ENCODE measurements at places on chromosomes 12 and 14.

DNA sequence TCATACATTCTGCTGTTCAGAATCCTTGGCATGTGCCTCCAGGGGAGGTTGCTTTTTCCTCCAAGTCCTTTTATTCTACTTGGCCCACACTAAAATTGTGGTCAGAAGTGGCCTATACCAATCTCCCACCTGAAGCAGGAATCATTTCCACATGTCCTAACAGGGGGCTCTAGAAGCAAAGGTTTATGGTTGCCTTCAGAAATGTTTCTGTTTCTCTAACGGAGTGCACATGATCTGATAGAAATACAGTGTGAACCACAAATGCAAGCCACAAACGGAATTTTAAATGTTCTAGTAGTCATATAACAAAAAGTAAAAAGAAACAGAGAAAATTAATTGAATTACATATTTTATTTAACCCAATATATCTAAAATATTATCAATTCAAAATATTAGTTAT, 4.0 kb downstream of the PTGER2 start:
- DNase-seq = no peak

- no peak for DNase-seq
Measured at GRCh38 chr12:122672515-122672914, 30.6 kb downstream of the HCAR2 start.

- DNase-seq = no peak
Measured at GRCh38 chr12:75735853-75736252, 224.4 kb upstream of the KRR1 start.

- DNase-seq = no peak
Measured at GRCh38 chr12:51863363-51863932, 14.9 kb upstream of the FIGNL2 start.

GRCh38 chr14:61608245-61609165, 86.8 kb upstream of the HIF1A start:
- DNase-seq = no peak

DNA sequence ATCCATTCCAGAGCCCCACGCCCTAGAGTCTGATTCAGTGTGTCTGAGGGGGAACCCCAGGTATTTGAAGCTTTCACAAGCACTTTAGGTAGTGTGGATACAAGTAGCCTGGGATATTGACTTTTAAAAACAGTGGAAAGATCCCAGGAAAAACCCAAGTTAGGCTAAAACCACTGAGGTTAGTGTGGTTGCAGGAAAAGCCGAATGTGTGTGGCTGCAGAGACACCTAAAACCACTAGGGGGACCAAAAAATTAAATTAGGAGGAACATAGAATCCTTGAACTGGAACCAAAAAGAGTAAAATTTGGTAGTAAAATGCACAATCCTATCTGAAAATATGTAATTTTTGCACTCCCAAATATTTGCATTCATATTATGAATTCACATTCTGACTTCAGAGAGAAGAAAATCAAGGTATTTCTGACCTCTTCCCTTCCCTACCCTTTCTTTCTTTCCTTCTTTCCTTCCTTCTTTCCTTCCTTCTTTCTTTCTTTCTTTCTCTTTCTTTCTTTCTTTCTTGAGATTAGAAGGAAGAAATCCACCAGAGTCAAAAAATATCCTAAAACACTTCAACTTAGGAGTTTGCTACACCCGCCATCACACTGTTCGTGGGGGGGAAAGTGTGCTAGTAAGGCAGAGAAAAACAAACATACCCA, 37.8 kb downstream of the SLCO1A2 start:
- no peak for DNase-seq

- no peak for DNase-seq
Measured at GRCh38 chr12:119060847-119061796, 79.8 kb downstream of the SRRM4 start.

DNA sequence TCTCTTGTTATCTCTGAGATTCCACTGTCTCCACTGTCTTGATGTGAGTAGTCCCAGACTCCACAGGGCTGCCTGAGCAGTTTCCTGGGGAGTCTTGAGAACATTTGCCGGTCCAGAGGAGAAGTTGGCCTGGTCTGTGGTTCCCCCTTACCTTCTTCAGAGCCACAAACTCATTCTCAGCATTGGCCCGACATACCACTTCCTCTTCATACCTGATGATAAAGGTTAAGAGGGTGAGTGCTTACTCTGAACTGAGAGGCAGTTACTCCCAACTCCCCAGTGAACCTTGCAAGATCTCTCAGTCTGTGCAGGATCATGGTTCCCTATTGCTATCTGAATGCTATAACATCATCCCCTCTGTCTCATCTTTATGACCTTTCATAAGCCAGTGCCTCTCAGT, 2.6 kb downstream of the KRT84 start:
- DNase-seq = no peak

- DNase-seq = no peak
Measured at GRCh38 chr12:88308825-88309224, 166.7 kb downstream of the TMTC3 start.

DNA sequence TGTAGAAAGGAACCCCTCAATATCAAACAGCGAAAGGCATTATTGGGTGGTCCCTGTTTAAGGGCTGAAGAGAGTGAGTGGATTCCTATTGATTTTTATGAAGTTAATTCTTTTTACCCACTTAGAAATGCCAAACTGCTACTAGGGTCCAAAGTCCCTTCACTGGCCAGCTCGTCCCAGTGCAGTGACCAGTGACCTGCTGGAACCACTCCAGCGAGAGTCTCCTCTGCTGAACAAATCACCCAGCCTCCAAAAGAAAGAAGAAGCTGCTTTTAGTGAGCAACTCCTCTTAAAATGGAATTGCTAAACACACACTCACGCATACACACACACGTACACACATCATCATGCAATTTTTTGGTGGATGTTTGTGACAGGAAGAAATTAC, 198.2 kb upstream of the PLEKHG7 start:
- no peak for DNase-seq

DNA sequence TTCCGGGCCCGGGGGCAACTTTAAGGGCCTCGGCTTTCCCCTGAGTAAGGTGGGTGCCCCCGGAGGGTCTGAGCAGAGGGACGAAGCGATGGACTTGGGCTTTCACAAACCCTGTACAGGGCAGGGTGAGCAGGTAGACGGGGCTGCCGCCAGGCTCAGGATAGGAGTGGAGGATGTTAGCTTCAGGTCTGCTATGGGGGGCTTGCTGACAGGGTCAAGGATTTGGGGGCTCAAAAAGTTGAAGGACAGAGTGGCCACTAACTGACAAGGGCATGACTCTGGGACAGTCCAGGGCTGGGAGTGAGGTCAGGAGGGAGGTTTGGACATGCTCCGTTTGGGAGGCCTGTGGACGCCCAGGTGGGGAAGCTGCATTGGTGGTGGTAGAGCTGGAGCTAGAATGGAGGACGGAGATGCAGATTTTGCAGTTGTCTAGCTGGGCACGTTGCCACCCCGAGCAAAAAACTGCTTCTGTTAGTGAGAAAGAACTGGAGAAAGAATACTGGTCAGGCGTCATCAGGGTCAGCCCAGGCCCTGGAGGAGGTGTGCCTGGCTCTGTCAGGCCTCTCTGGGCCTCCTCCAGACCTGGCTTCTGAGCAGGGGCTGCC, 113.3 kb downstream of the ADGRD1 start:
- no peak for DNase-seq

All from effector CD4-positive, alpha-beta T cell (primary cell).